ENCODE measurements at places on chromosomes 13 and 19.

- DNase-seq: no peak
Observed at GRCh38 chr19:35271546-35271945, 2.8 kb downstream of the USF2 start.

GRCh38 chr19:46191356-46191755, 38.2 kb upstream of the IGFL1 start:
- no peak for DNase-seq

DNA sequence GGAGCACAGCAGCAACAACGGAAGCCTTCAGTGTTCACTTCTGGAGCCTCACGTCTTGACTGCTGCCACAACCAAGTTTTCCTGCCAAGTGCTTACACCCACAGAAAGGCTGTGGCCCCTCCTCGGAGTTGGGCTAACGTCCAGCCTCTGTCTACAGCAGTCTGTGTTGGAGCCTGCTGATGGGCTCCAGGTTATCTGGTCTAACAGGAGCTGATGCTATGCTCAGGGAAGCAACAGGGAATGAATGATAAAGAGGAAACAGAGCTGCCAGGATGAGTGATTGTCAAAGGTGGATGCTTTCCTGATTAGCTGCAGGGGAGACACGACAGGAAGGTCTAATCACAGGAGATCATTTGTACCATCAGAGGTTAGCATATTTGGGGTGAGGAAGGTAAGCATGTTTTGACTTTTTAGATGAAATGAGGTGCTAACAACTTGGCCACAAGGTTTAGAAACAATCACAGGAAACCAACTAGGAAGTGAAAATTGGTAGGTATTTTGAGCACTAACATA, 53.8 kb upstream of the RCBTB2 start:
- DNase-seq: no peak

- DNase-seq: no peak
Observed at GRCh38 chr13:36515466-36515865, 83.2 kb downstream of the CCNA1 start.

GRCh38 chr13:83499286-83499685, 383.0 kb downstream of the SLITRK1 start:
- DNase-seq: no peak

GRCh38 chr19:42170715-42171114, 38.5 kb upstream of the POU2F2 start:
- DNase-seq: no peak

DNA sequence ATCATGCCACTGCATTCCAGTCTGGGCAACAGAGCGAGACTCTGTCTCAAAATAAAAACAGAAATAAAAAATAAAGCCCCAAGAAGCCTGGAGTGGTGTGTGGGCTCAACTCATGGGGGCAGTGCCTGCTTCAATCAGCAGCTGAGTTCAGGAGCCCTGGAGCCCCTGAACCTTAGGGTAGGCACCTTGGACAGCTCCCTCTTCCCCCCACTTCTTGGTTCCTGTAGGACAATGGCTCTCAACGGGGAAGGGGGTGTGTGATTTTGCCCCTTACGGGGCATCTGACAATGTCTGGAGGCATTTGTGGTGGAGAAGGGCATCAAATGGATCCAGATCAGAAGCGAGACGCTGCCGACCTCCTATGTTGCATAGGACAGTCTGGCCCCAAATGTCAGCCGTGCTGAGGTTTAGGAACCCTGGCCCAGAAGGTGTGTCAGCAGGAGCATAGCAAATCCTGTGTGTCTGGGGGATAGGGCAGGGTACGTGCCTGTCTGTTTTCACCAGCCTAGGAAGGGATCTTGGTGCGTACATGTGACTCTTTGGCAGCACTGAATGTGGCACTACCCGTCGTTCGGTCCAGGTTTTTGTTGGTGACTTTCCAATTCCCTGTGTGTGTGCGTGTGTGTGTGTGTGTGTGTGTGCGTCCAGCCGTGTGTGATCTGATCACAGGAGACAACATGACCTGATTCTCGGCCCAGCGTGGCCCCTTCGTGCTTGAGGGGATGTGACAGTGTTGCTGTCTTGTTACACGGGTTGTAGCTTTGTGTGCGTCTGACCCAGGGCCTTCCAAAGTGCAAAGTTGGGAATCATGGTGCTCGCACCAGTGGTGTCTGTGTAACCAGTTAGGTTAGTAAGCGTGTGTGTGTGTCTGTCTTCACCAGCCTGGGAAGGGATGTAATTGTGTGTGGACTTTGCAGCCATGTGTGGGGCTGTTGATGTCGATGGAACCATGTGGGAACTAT, 7.5 kb downstream of the IGLON5 start:
- DNase-seq: no peak

GRCh38 chr13:51727634-51728274, 76.2 kb downstream of the DHRS12 start:
- no peak for DNase-seq

GRCh38 chr13:44906713-44907112, 82.6 kb downstream of the NUFIP1 start:
- DNase-seq: no peak

GRCh38 chr19:15354566-15355296, 22.4 kb upstream of the BRD4 start:
- DNase-seq: no peak
